Ammon's horn (tissue), 1 donor: ENCODE measurements at places on chromosomes 4 and X.

DNA sequence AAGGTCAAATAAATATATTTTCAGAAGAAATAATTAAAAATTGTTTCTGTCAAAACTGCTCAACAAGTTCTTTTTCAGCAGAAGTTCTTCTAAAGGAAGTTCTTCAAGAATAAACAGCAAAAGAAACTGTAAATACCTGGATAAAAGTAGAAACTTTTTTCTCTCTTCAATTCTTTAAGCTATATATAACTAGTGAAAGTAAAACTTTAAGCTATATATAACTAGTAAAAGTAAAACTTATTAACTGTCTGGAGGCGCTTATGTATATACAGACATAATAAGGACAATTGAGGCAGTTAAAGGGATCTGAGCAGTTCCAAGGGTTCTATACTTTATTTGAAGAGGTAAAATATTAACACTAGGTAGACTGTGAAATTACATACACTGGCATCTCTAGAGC, 126.9 kb downstream of the LRBA start:
- DNase-seq, result no peak

DNA sequence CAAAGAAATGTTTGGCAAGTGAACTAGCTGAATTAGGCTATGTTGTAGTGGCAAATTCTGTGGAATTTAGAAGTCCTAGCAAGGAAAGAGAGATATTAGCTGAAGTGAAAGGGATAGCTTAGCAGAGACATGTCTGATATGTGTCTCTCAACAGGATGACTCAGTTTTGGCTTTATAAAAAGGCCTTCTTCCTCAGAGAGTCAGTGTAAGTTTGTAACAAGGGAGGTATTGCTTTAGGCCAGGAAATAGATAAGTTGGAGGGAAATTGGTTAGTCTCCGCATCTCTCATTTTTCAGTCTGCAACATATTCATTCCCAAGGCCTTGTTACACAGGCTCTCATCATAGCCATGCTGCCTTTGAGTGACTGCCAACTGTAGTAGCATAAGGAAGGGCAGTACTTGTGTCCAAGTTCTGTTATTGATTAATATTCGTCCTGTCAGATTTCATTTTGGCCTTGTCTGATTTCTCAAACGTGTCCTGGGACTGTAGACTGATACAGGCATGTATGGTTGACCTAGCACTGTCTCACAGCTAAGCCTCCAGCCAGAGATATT, 4.0 kb downstream of the TMEM164 start:
- DNase-seq, result no peak

DNA sequence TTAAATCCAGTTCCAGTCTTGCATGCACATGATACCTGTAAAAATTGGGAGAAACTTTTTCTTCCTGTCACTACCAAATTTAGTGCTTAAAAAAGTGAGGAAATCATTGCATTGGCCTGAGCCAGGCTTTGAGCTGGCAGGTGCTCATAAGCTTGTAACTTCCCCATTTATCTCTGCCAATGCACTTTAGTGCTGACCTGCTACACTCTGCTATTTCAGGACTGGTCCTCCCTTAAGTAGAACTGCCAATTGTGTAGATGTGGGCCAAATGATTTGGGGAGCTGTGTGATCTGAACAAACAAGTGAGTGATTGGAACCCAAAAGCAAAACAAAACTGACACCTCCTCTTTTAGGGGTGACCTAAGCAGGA, 51.8 kb downstream of the ZNF827 start:
- no peak for DNase-seq

- DNase-seq, result no peak
Measured at GRCh38 chr4:116016201-116016600, 902.8 kb upstream of the NDST4 start.

DNA sequence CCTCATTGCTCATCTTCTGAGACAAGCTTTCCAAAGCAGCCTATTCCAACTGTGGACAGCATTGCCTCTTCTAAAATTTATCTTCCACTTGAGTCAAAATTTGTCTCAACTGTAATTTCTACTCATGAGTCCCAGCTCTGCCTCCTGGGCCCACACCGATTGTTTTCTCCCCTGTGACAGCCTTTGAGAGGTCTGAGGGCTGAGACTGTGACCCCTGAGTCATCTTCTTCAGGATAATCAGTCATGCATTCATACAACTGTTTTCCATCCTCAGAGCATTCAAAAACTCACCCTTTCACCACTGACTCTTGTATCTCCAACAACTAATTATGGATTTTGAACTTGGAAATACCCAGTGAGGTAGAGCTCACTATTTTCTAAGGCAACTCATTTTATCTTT, 228.1 kb downstream of the EDA2R start:
- no peak for DNase-seq

GRCh38 chr4:143514497-143514896, 995 bp downstream of the SMARCA5 start:
- DNase-seq, result peak; percentile 69

DNA sequence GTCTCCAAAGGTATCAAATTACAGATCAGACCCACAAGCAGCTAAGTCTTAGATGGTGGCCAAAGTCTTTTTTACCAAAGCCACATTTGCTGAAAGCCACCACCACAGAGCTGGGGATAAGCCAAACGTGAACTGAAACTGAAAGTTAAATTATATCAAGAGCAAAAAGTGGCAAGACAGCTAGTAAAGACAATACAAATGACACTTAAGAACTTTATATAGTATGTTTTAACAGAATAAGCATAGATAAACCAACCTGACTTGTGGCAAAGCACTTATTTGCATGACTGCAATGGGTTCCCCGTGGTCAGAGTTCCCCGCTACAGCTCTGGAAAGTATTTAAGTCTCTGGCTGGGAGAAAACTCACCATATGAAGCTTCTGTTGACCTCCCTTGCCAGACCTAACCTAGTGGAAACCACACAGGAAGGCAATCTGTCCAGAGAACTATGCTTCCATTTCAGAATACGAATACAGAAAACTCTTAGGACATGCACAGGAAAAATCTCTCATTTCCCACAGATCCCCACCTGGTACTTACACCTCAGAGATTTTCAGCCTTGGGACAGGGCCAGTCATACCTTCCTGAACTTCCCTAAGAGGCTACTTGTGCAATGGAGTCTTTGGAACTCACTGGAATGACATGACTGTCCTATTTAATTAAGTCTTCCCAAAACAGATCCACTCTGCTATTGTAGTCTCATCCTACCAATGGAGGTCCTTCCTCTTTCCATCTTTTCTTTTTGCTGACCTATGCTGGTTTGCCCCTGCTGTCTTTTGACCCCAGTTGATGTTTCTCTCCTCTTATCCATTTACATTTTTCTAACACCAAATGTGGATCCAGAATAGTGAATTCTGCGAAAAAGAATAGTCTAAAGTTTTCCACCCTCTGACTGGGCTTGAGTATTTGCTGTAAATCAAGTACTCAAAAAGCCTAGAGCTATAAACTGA, 225.1 kb downstream of the NR3C2 start:
- no peak for DNase-seq

DNA sequence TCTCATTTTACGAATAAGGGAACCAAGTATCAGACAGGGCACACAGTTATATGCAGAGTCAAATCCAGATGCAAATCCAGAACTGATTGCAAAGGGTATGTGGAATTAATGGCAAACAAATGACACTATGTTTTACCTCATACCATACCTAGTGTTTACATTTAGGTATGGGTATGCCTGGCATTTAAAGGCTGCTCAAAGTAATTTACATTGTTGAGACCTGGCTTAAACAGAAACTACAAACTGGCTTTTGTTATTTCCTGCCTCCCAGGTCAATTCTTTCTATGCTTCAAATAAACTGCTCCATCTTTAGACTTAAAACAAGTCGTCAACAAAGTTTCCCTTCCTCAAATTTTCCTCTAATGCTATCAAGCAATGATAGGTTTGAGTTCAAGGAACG, 33.7 kb downstream of the ANKRD17 start:
- DNase-seq, result no peak

DNA sequence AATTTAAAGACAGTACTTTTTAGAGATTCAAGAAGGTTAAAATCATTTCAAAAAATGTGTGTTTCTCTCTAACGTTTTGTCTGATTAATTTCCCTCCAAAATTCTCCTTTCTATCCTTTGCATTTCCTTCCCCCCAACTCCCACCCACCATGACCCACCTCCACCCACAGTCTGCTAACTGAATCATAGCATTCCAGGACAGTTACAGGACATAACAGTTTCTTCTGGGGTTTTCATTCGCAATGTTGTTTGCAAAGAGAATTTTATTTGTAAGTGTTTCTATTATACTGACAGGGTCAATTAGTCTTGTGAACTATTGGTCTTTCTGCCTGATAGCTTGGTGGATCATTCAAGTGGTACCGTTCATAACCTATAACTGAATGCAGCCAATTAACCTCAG, 53.7 kb downstream of the ANAPC10 start:
- DNase-seq, result no peak

GRCh38 chrX:67094061-67094460, 449.8 kb upstream of the AR start:
- DNase-seq, result no peak

- peak; percentile 86 for DNase-seq
Measured at GRCh38 chr4:128574706-128575105, 234.8 kb upstream of the JADE1 start.

GRCh38 chrX:10649265-10649664, 28.9 kb upstream of the MID1 start:
- no peak for DNase-seq

DNA sequence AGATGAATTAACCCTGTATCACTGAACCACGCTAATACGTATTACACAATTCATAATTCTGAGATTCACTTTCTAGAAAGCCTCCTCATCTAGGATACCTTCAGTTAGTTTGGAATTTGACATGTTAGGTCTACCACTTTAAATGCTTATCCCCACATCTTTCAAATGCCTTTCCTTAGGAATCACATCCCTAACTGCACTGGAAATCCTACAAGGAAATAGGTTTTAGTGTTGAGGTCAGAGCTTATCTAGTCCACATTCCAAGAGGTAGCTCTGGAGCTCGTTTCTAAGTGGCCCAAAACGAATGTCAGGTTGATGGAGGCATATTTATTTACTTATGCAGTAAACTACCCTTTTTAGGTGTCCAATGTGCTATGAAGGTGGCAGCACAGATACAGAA, 18.0 kb downstream of the PDHA1 start:
- DNase-seq, result no peak

- no peak for DNase-seq
Measured at GRCh38 chr4:8643986-8644385, 51.4 kb downstream of the CPZ start.

- peak; percentile 14 for DNase-seq
Measured at GRCh38 chr4:92864096-92864495, 560.3 kb downstream of the GRID2 start.

DNA sequence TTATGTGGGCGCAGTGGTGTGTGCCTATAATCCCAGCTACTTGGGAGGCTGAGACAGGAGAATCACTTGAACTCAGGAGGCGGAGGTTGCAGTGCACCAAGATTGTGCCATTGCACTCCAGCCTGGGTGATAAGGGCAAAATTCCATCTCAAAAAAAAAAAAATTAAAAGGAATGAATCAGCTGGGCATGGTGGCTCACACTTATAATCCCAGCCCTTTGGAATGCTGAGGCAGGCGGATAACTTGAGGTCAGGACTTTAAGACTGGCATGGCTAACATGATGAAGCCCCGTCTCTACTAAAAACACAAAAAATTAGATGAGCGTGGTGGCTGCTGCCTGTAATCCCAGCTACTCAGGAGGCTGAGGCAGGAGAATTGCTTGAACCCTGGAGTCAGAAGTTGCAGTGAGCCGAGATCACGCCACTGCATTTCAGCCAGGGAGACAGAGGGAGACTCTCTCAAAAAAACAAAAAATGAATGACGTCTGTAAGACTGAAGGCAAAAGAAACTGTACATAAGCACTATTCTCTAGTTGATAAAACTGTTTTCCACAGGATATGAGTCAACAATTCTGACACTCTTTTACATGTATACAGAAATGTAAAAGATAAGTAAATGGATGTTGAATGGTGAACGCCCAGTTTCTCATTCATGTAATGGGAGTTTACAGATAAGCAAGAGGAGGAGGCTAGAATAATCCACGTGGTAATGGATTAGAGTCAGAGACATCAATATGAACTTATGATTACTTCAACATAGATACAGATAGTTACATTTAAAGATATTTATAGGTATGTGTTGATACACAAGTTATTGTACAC, 22.2 kb downstream of the CENPC start:
- no peak for DNase-seq

GRCh38 chrX:118824173-118824730, 628 bp downstream of the ZCCHC12 start:
- DNase-seq, result no peak

DNA sequence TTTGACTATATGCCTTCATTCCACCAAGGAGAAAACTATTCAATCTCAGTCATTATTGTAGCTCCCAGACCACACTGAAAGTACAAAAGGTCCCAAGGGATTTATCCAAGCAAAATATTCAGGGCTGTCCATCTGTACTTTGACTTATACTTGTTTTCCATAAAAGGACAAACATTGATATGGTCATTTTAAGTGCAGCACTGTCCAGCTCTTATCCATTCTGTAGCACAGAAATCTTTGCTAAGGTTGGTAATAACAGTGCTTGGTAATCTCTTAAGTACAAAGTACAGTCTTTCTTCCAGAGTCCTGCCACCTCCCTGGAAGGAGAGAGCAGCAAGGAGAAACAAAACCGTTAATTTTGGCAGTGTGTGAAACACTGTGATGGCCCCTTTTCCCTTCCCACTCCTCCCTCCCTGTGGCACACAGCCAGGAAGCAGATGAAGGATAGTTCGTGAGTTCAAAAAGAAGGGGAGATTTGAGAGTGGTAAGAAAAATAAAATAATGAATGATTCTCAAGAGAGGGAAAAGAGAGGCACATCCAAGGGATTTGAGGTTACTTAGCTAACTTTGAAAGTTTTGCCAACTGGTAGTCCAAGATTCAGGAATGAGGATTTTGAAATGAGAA, 6.8 kb upstream of the CXCL2 start:
- DNase-seq, result no peak

GRCh38 chr4:188960411-188961093, 821.3 kb downstream of the TRIML1 start:
- DNase-seq, result no peak

DNA sequence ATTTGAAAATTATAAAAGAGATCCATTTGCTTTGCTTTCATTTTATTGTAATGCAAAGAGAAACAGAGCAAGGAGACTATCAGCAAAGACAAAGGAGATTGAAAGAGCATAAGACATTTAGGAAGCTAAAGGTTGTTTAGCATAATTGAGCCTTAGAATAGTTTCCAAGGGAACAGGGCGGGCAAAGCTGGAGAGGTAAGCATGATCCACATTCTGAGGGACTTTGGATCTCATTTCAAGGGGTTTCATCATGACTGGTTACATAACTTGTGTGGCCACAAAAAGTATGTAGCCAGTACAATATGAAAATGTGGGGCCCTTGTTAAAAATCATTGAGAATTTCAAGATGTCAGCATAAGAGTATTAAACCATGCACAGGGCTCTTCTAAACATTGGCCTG, 406.5 kb downstream of the RPA4 start:
- no peak for DNase-seq

GRCh38 chr4:65880594-65880993, 210.3 kb upstream of the EPHA5 start:
- DNase-seq, result no peak
